ENCODE measurements at places on chromosomes 11 and 22.

- DNase-seq = no peak
Observed at GRCh38 chr11:80782135-80782885, 1341.5 kb upstream of the TENM4 start.

DNA sequence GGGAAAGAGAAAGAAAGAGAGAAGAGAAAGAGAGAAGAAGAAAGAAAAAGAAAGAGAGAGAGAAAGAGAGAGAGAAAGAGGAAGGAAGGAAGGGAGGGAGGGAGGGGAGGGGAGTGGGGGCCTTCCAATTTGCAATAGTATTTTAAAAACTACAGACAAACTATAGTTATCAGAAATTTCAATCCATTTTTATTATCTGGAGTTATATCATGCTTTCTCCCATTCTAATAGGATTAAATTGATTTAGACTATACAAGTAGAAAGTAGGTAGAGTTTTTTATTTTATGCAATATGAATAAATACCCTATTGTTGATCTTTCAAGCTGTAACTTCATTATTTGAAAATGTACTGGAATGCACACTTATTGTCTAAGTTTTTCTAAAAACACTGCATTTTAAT lies 70.2 kb upstream of the CEP126 start:
- DNase-seq = no peak

DNA sequence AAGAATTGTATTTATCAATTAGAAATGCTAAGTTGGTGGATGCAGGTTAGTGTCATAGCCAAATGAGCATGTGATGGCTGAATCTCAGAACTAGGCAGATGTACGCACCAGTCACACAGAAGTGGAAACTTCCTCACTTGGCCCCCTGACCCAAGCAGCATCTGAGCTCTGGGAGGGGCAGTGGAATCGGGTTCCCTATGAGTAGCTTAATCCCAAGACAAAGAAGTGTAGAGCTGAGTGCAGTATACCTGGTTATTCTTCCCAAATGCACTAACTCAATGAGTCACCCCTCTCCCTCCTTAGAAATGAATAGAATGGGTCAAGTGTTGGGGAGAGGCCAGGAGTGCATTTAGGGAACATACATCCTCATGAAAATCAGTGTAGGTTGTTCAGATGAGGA lies 224.6 kb downstream of the FAT3 start:
- DNase-seq = no peak

DNA sequence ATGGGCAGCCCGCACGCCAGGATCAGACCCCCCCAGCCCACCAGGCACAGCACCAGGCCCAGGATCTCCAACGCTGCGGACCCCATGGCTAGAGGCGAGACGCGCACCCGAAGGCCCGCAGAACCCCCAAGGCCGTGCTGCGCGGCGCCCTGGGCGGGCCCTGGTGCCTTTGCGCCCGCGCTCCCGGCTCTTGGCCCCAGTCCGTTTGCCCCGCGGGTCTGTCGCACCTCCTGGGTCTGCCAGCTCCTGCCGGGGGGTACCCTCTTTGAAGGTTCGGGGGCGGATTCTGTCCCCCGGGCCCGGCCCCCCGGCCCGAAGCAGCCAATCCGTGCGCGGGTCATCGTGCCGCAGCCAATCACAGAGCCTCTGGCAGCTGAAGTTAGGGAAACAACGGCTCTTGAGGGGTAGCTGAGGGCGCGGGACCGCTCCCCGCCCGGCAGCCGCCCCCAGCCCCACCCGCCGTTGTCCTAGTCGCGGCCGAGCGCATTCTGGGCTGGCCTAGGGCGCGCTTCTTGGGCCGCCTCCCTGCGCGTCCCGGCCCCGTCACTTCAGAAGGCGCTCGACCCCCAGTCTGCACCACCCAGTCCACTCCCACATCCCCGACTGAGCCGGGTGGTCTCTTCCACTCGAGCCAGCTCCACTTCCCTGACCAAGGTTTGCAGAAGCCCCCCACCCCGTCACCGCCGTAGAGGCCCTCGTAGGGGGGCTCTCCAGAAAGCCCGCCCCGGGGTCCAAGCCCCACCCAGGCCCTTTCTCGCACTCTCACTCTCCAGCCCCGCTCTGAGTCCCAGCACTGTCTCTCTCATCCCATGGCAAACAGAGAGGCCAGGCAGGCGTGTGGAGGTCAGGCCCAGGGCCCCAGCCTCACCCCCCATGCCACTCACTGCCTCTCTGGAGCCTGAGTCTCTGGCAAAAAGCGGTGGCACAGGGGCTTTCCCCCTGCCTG lies at the start of gene CLDN5:
Gene CLDN5 (minus strand): TSS at position 241 of the 946 bp plus-strand sequence. CDS start 155 bp downstream, at position 86.
- no peak for DNase-seq

DNA sequence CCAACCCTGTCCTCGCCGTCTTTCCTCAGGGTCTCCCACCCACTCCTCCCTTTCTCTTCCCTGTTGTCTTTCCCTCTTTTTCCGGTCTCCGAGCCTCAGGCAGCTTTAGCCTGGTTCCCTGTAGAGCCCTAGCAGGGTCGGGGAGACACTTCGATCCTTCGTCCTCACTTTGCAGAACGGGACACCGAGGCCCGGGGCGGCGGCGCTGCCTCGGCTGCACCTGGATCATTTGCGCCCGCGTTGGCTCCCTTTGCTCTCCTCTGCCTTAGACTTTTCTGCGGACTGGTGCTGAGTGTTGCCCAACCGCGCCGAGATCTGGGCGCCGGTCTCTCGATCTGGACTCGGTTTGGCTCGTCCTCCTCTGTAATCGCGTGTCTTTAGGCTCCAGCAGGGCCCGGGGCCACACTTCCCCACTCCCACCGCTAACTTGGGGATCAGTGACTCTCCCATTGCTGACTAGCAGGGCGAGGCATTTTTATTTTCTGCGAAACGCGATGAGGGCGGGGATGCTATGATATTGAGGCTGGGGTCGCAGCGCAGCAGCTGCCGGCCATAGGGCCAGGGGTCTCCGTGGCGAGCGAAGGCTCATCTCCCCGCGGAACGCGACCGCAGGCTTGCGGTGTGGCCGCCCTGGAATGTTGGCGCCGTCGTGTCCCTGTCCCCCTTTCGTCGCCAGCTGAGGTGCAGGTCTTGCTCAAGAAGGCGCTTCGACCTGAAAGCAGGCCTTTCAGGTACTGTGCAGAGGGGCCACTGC lies 1.6 kb upstream of the E2F8 start:
- no peak for DNase-seq

GRCh38 chr11:8871962-8872361 lies 39.0 kb upstream of the AKIP1 start:
- no peak for DNase-seq

DNA sequence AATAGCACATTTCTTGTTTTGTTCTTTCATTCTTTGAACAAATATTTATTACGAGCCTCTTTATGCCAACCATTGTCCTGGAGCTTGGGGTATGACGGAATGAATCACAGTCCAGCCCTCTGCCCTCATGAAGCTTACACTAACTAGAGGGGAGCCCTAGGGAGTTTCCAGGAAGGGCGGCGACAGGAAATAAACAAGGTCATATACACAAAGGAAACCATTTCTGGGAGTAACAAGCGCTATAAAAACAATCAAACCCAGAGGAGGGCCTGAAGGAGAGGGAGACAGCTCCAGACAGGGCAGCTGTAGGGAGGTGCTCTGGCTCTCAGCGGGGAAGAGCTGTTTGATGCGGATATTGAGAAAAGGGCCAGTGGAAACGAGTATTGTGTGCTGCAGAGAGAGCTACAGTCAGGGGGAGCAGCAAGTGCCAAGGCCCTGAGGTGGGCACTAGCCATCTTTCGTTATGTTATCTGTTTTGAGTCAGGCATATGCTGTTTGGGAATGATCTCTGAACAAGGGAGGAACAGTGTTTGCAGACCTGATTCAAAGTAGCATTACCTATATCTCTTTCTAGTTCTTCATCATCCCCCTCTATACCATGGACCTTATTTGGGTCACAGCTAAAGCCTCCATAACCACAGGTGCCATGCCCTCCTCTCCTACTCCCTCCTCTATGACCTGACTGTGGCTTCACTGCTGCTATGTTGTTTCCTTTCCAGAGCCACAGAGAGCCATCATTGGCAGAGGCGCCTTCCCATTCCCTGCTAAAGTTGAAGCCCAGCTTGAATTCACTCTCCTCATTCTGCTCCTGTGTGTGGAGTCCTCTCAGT lies 15.3 kb upstream of the ZBTB16 start:
- no peak for DNase-seq

DNA sequence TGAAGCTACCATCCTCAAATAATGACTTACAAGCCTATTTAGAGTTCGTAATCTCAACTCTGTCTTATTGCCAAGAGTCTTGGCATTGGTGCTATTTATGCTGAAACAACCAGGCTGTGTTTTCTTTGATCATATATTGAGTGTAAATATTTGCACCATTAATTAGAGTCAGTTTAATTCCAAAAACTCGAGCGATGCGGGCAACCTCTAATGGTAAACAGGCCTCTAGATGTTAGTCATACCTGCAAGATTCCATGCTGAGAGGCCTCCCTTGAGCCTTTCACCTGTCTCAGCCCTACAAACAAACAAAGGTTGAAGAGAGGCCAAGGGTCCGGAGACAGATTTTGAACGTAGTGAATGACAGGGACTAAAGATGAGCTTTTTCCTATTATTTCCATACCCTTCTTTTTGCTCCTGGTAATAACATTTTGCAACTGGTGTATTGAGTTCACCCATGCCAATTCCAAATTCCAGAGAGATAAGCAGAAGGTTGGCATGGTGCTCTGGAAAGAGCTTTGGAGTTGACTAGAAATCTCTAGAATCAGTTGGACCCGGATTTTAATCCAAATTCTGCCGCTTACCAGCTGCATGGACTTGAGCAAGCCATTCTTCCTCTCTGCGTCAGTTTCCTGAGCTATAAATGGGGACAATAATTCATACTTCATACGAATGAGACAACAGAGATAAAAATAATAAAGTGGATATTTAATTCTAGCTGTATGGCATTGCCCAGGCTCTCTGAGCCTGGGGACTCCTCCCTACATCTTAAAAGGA lies 99.1 kb upstream of the ANO1 start:
- DNase-seq = no peak

GRCh38 chr11:11336664-11337063 lies 16.4 kb downstream of the CSNK2A3 start:
- DNase-seq = no peak

GRCh38 chr22:16955081-16955480 lies 52.9 kb downstream of the GAB4 start:
- no peak for DNase-seq

- DNase-seq = no peak
Observed at GRCh38 chr11:103898065-103898464, 138.4 kb upstream of the DDI1 start.

DNA sequence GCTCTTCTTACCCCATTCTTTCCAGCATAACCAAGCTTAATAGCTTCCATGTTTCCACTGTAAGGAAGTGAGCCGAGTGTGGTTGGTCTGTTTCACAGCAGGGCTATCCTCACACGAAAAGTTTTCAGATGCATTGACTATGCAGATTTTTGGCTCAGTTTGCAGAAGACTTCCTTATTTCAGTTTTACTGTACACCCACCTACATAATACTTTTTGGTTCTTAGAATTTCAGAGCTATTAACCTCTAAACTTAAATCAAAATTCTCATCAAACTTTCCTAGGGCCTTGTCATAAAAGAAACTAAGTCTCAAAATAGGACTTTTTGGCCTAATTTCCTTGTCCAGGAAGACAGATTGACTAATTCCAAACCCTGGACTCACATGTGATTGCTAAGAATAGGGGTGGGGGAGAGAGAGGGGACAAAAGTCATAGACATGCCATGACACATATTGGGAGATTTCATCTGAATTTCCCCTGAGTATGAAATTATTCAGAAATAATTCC lies 7.3 kb upstream of the EHF start:
- DNase-seq = no peak

- DNase-seq = no peak
Observed at GRCh38 chr22:50699001-50699755, 26.6 kb downstream of the SHANK3 start.

GRCh38 chr11:100681064-100681502 lies 6.0 kb upstream of the ARHGAP42 start:
- no peak for DNase-seq

DNA sequence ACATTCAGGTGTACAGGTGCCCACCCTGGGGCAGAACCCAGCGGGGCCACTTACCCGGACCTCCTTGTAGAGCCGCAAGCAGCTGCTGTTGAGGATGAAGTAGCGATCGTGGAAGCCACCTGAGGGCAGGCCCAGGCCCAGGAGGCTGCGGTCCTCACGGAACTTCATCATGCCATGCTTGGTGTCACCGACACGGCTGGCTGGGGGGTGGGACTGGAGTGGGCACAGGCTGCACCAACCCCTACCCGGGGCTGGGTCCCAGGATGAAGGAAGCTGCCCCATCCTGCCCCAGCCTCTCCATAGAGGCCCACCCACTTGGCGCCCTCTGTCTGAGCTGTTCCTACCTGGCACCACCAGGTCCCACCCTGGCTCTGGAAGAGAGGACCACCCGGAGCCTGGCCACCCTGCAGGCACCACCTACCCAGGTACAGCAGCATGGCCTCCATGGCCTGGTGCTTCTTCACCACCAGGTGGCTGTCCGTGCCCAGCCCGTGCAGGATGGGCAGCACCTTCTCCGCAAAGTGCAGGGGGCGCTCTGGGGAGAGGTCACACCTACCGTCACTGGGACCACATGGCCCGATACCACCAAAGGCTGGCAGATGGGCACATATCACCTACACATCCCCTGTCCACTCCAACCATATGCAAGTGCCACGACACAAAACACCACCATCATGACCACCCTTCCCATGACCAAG lies 19.2 kb upstream of the PDE2A start:
- no peak for DNase-seq

DNA sequence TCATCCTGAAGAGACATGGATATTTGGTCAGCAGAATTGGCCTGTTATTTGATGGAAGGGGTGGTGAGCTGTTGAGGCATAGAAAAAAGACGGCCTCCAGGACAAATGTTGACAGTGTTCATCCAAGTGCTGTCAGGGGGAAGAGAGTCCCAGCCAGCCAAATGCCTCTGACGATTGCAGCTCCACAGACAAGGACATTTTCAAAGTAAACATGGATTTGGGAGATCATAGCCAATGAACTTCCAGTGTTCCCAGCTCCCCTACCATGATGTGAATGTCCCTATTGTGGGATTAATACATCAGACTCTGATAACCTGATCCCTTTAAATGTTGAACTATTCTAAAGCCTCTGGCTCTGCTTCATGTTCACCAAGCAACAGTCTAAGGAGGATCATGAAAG lies 31.2 kb upstream of the PSMA1 start:
- DNase-seq = no peak

- DNase-seq = no peak
Observed at GRCh38 chr11:28227460-28227859, 119.3 kb downstream of the METTL15 start.

DNA sequence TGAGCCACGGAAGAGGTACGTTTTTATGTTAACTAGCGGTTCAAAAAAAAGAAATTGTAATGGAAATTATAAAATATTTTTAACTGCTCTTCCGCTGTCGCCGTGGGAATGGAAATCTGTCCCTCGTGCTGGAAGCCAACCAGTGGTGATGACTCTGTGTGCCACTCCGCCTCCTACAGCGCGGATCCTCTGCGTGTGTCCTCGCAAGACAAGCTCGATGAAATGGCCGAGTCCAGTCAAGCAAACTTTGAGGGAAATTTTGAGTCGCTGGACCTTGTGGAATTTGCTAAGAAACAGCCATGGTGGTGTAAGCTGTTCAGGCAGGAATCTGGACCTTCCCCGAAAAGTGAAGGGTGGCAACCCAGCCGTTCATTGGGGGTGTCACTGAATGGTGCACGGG lies 2.9 kb upstream of the CBX7 start:
- DNase-seq = no peak

GRCh38 chr11:131899950-131900580 lies 529.6 kb downstream of the NTM start:
- DNase-seq = no peak

GRCh38 chr11:19819148-19819547 lies 106.5 kb downstream of the NAV2 start:
- DNase-seq = no peak

GRCh38 chr11:76831686-76832310 lies 28.9 kb upstream of the ACER3 start:
- no peak for DNase-seq
